Pericardium fibroblast (primary cell): ENCODE measurements at places on chromosomes 2 and 18. TPM values are rescaled to one million over a fixed set of nuclear protein-coding genes. Genes with fewer than 3 reads are reported as not detected.

The STAT4 gene
- total RNA-seq, result 0.47 and 4.0 TPM in 2 replicates

The OTOF gene
- not detected in 2 replicates for total RNA-seq

The IL1B gene
- 0.09 and 1.9 TPM in 2 replicates for total RNA-seq

The MC5R gene
- total RNA-seq, result not detected in 2 replicates

The APCDD1 gene
- 13.3 and 19.3 TPM in 2 replicates for total RNA-seq
